ENCODE measurements at places on chromosomes 7 and 10. TPM values are rescaled to one million over a fixed set of nuclear protein-coding genes. Genes with fewer than 3 reads are reported as not detected.

SPAM1 gene
- total RNA-seq = 1.2 TPM

COBL gene
- 5.3 TPM for total RNA-seq

PPP1R17 gene
- total RNA-seq = 0.96 TPM

ANKRD22 gene
- 1.4 TPM for total RNA-seq

ITGA8 gene
- total RNA-seq = 1.7 TPM

CDCA7L gene
- total RNA-seq = 36.4 TPM

KLF14 gene
- total RNA-seq = 0.48 TPM

CYP3A4 gene
- 0.72 TPM for total RNA-seq

DMTF1 gene
- 109 TPM for total RNA-seq

GGCT gene
- 49.1 TPM for total RNA-seq

H2BK1 gene
- total RNA-seq = not detected

NPTX2 gene
- total RNA-seq = 14.7 TPM

ARMC3 gene
- 2.2 TPM for total RNA-seq

HTR5A gene
- total RNA-seq = 0.96 TPM

Measured in umbilical cord (tissue), 2 donors.